ENCODE measurements at places on chromosomes 12 and 14. TPM values are rescaled to one million over a fixed set of nuclear protein-coding genes. Genes with fewer than 3 reads are reported as not detected.

GRCh38 chr14:69535230-69535848, 39.3 kb downstream of the CCDC177 start:
- DNase-seq: peak; percentile 89

DNA sequence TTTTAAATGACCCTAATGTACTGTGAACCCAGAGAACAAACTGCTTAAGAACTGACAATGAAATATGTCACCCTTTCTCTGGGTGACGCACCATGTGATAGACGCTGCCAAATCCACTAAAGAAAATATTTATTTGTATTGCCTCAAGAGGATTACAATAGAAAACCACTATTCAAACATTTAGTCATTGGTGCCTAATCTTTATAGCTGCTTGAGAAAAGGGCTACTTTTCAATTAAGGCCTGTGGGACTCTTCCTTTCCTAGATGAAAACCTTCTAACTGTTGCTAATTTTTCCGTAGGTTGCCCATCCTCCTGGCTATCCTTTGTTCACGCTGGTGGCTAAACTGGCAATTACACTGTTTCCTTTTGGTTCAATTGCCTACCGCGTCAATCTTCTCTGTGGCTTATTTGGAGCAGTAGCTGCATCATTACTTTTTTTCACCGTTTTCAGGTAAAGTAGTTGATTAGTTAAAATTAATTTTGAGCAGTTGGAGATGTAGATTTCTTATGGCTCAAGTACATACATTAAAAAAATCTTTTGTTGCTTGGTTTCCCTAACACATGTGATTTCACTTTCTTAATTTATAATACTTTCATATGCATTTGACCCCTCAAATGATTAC, 6.0 kb downstream of the TMEM260 start:
- no peak for DNase-seq

The PLEKHD1 gene
- total RNA-seq: 0.28 TPM

DNA sequence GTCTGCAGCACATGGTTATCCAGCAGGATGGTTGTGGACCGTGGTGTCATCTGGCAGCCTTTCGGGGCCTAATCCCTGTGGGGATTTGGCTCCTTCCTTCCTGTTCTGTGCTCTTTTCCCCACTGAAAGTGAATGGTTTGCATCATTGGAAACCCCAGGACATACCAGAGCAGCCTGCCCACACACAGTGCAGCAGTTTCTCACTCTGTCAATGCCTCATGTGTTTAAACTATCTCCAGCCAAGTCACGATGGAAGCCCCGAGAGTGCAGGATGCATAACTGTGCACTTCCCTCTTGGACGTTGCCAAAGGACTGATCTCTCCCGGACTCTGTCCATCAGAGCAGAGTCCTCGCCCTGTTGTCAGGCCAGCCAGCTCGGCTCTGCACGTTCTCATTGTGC, 29.0 kb upstream of the AMN start:
- DNase-seq: no peak

DNA sequence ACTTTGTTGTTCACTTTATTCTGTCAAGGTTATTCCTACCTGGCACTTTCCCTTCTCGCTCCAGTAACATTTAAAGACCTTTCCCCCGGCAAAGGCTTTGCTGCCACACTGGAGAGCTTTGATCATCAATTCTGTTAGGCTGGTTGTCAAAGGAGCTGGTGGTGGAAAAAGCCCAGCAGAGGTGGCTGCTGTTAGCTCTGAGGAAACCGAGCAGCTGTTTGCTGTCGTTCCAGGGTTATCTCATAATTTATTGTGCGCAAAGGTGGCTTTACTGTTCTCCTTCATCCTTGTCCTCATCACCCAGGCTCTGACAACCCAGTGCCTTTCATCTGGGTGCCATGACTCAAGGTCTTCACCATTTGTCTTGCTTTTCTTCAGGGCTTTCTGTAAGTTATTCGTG, 38.2 kb upstream of the CRADD start:
- no peak for DNase-seq

DNA sequence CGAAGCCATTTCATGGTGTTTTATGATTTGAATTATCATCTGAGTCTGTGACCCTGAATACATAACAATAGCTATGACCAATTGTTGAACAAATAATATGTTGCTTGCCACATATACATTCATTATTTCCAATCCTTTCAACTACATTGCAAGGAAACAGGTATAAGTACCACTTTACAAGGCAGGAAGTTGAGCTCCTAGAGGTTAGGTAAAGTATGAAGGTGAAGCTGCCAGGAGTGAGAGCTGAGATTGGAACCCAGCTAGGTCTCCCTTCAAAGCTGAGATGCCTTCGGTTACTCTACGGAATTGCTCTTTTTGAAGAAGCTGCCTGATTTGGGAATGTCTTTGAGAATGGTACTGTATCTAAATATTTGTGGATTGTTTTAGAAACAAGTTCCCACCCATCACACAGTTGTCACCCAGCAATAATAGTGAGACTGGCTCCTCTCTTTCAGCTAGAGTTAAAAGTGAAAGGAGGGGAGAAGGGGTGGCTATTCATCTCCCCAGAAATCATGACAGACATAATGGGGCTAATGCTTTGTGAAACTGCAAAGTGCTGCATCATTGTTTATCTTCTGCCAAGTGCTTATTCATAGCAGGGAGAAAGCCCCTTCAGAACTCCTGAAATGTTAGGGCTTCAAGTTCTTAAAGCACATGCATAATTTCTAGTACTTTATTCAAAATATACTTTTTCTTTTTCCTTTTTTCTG, 75.9 kb upstream of the AMIGO2 start:
- DNase-seq: no peak

The C1QL4 gene
- total RNA-seq: 0.12 TPM

GRCh38 chr14:40691066-40691465, 915.6 kb upstream of the LRFN5 start:
- DNase-seq: no peak

The SLCO1B3 gene
- total RNA-seq: not detected

The TCL1A gene
- total RNA-seq: 8.5 TPM

Data from GM23338 (cell line).